ENCODE measurements at places on chromosomes 2 and 18.
A peak's percentile ranks its signal among the peaks of the same experiment; 100 is the strongest.

DNA sequence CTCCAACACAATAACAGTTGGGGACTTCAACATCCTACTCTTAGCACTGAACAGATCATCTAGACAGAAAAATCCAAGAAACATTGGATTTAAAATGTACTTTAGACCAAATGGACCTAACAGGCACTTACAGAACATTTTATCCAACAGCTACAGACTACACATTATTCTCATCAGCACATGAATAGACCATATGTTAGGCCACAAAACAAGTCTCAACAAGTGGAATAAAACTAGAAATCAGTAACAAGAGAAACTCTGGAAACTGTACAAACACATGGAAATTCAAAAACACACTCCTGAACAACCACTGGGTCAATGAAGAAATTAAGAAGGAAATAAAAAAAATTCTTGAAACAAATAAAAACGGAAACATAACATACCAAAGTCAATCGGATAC is 117.5 kb downstream of the ACVR1 start:
- DNase-seq, result no peak

- DNase-seq, result no peak
These were observed 82.0 kb downstream of the LIMS1 start for GRCh38 chr2:108616318-108616717.

DNA sequence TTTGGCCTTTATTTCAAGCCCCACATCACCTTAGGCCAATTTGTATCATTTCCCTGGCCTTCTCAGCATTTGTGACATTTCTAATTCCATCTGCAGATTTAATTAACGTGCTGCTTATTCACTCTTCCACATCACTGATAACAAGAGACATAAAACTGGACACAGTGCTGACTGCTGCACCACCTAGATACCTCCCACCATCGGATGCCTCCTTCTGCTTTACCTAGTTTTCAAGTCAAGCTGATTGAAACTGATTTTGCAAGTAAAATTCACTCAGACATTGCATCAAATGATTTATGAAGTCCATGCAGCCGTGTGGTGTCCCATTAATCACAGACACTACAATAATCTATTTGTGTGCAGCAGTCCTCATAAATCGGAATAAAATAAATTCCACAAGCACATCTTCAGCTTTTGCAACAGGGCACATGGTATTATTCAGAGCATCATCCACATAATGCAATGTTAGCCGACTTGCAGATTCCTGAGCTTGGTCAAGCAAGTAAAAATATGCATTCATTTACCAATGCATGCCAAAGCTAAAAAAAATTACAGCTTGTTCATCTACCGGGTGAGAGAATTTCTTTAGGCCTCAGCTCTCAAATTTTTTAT is 15.9 kb upstream of the CRIM1 start:
- DNase-seq, result peak; percentile 75

DNA sequence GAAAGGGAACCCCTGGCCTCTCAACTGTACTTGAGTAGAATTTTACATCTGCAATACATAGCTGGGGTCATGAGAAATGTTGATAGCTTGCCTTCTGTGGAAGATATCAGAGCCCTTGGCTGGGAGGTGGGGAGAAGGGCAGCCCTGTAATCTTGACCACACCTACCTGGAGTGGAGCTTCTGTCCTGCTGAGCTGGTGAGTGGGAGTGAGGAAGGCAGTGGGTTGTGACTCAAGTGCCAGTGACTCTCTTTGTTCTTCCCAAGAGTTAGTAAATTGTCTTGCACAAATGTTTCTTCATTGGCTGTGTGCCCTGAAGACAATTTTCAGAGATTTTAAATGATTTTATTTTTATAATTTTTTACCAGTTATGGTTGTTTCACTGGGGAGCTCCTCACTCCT is 277.3 kb downstream of the MBD5 start:
- peak; percentile 63 for DNase-seq

- peak; percentile 96 for DNase-seq
These were observed 43.4 kb upstream of the TNFRSF11A start for GRCh38 chr18:62281684-62282083.

DNA sequence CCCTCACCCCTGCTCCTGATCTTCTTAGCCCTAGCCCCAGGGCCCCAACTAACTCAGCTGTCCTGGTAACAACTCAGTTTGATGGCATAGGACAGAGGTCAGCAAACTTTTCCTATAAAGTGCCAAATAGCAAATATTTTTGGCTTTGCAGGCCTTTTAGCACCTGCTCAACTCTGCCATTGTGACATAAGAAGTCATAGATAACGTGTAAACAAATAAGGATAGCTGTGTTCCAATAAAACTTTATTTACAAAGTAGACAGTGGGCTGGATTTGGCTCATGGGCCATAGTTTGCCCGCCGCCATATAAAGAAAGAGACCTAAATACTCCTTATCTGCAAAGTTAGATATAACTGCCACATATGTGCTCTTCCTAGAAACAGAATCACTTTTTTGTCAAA is 27.3 kb upstream of the TMEM87B start:
- DNase-seq, result no peak
